ENCODE measurements at places on chromosomes 12 and 14.

- DNase-seq, result no peak
These were observed 32.6 kb downstream of the JDP2 start for GRCh38 chr14:75460394-75460793.

GRCh38 chr12:117587631-117588287, 226.3 kb upstream of the NOS1 start:
- DNase-seq, result peak; percentile 3

- DNase-seq, result no peak
These were observed 2.9 kb downstream of the RND1 start for GRCh38 chr12:48862760-48863159.

- DNase-seq, result no peak
These were observed 3.0 kb downstream of the ANKS1B start for GRCh38 chr12:99981639-99982190.

DNA sequence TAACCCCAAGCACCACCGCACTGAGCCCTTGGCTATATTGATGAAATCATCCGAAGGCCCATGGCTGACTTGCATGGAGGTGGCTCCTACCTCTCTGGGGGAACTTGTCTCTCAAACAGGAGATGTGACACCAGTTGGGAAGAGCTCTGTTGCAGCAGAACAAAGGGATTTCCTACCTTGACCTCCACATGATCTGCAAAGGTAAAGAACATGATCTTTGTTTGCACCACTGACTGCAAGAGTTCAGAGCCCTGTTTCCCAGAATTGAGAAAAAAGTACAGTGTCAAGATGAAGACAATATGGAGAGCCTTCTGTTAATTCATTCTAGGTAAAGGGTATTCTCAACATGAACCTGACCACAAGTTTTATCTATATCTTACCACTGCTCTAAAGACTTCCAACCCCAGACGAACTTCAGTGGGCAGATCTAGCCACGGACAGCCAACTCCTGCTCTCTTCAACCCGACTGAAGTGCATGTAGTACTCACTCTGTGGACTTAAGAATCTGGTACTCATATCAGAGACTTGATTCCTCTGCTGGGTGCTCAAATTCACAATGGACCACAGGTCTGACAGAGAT, 32.1 kb downstream of the ZFYVE26 start:
- no peak for DNase-seq

DNA sequence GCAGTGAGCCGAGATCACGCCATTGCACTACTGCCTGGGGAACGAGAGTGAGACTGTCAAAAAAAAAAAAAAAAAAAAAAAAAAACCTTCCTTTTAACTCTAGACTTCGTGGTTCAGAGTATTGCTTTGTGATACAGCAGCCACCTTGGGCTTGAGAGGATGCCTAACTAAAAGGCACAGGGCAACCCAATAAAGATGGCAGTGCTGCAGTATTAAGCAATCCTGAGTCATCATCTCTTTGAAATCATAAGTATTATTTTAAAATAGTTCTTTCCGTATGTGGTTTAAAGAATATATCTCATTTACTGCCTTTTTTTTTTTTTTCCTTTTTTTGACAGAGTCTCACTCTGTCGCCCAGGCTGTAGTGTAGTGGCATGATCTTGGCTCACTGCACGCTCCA, 116.1 kb downstream of the PLEKHA5 start:
- DNase-seq, result no peak

DNA sequence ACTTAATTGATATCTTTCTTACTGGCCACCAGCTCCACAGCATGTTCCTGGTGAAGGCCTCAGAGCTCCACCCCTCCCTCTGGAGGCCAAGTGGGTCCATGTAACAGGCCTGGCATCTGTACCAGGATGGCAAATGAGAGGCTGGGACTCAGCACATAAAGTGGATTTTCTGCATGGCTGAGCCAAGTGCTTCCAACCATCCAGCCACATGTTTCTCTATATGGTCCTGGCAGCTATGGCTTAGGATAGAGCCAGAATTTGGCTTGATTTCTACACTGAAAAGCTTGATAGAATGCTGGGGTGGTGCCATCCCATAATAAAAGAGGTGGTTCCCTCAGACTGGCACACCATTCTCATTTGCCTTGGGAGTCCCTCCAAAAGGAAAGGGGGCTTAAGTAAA, 94.1 kb downstream of the PAX9 start:
- DNase-seq, result no peak

GRCh38 chr14:93019970-93020369, 95.8 kb downstream of the ITPK1 start:
- DNase-seq, result no peak

- no peak for DNase-seq
These were observed 1246.4 kb downstream of the SLC16A7 start for GRCh38 chr12:60842181-60842580.
